Psoas muscle (tissue), 8 donors: ENCODE measurements at places on chromosomes 13 and 19. TPM values are rescaled to one million over a fixed set of nuclear protein-coding genes. Genes with fewer than 3 reads are reported as not detected.

DNA sequence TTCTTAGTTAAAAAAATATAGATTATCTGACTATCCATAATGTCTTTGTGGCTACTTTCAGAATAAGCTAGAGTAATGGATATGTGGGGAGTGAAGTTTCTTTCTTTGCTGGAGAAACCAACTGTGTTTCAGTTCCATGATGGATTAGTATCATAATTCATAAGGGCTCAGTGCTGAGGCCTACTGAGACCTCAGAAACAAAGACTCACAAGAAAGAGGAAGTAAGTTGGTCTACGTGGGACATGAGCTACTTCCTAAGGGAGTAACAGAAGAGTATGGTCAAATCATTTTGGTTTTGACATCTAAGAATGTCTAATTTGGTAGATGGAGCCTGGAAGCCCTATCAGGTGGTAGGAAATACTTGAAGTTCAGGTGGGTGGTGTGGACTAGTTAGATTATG is 99.0 kb upstream of the HTR2A start:
- no peak overlapping the region for H3K27ac ChIP-seq
- H3K4me3 ChIP-seq = no peak overlapping the region
- no peaks in the 10 kb centered on the region for H3K4me1 ChIP-seq
- H3K36me3 ChIP-seq = no peaks in the 10 kb centered on the region
- H3K27me3 ChIP-seq = no peaks in the 10 kb centered on the region
- no peak for DNase-seq

DNA sequence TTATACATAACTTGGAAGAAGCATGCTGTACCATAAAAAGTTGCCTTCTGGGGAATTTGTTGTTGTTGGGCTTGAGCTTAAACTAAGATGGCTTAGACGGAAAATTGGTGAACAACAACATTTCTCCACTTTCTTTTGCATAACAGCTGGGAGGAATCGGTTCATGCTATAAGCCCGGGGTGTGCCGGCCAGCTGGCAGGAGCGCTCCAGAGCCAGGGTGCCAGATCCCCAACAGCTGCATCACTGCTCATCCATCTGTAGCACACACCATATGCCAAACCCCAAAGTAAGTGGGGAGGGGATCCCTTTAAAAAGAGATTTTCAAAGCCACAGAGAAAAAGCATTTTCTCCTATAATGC is 419.5 kb upstream of the ARGLU1 start:
- no peak overlapping the region for H3K4me3 ChIP-seq
- no peaks in the 10 kb centered on the region for H3K27me3 ChIP-seq
- no peak for DNase-seq
- no peaks in the 10 kb centered on the region for H3K4me1 ChIP-seq
- no peak overlapping the region for H3K27ac ChIP-seq

- H3K4me3 ChIP-seq = no peak overlapping the region
- no peaks in the 10 kb centered on the region for H3K36me3 ChIP-seq
- no peaks in the 10 kb centered on the region for H3K4me1 ChIP-seq
- H3K27ac ChIP-seq = no peak overlapping the region
- no peak for DNase-seq
- H3K27me3 ChIP-seq = no peaks in the 10 kb centered on the region
Measured at GRCh38 chr13:65911546-65912193, 1318.5 kb downstream of the PCDH9 start.

The NDFIP2 gene
- polyA plus RNA-seq = 25.7 TPM

- DNase-seq = no peak
- H3K4me1 ChIP-seq = peaks cover 4% of the 10 kb centered on the region
- H3K27me3 ChIP-seq = no peaks in the 10 kb centered on the region
- no peaks in the 10 kb centered on the region for H3K36me3 ChIP-seq
Measured at GRCh38 chr13:110521296-110521680, 40.2 kb downstream of the RAB20 start.

DNA sequence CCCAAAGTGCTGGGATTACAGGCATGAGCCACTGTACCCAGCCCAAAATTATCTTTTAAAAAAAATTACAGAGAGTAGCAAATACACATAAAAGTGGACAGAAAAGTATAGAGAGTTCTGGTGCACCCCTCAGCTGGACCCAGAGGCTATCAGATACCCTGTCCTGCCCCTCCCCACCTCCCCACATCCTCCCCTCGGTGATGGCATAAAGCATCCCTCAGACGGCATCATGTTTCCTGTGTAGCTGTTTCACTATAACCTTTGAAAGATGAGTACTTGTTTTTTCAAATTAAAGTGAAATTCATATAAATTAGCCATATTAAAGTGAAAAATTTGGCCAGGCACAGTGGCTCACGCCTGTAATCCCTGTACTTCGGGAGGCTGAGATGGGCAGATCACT is 20.1 kb downstream of the SLC27A1 start:
- H3K27me3 ChIP-seq = no peaks in the 10 kb centered on the region
- H3K4me1 ChIP-seq = no peaks in the 10 kb centered on the region
- H3K36me3 ChIP-seq = no peaks in the 10 kb centered on the region
- H3K4me3 ChIP-seq = no peak overlapping the region
- H3K27ac ChIP-seq = no peak overlapping the region

GRCh38 chr13:113978741-113979481 is 5.0 kb upstream of the C13orf46 start:
- DNase-seq = peak; percentile 10
- no peak overlapping the region for H3K27ac ChIP-seq
- H3K36me3 ChIP-seq = peaks cover 66% of the 10 kb centered on the region
- no peaks in the 10 kb centered on the region for H3K27me3 ChIP-seq
- H3K4me3 ChIP-seq = no peak overlapping the region

- DNase-seq = no peak
- H3K27me3 ChIP-seq = no peaks in the 10 kb centered on the region
- no peaks in the 10 kb centered on the region for H3K36me3 ChIP-seq
- H3K27ac ChIP-seq = no peak overlapping the region
Measured at GRCh38 chr13:26440111-26440510, 117.4 kb upstream of the WASF3 start.

DNA sequence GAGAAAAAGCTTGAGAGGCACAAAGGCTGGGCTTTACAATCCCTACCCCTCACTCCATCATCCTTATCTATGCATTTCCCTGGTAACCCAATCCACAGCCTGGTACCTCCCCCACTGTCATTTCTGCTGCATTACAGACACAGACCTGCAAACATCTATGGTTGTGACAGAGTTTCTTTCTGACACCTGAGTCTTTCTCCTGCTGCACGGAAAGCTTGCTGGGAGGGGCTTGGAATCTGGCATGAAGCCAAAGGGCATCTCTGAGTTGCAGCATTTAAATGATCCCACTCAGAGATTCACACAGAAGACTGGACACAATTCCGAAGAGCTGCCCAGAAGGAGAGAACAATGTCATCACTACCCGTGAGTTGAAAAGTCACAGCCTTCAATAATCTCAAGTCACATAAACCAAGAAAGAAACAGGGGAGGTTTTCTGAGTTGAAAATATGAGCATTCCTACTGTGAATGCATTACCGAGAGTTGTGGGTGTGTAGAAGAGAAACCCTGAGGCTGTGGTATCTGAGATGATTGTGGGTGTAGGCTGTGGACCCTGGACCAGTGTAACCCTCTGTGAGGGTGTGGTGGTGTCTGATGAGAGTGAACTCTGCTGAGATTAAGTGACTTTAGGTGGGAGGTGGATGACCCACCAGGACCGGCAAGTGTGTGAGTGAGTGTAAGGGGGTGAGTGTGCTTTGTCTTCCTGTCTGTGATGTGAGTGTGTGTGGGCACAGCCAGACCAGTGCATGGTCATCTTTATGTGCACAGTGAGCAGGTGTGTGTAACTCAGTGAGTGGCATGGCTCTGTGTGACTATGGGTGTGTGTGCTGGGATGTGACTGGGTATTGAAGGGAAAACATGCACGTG is at the start of gene LGALS14:
Gene LGALS14 (plus strand): TSS at position 301 of the 864 bp plus-strand sequence. CDS start 48 bp downstream, at position 349.
- no peak within 1 kb of the TSS for H3K27ac ChIP-seq
- no peak within 1 kb of the TSS for H3K4me3 ChIP-seq
- no peaks in the 10 kb centered on the region for H3K4me1 ChIP-seq
- H3K27me3 ChIP-seq = no peaks in the 10 kb centered on the region
- no peaks in the 10 kb centered on the region for H3K36me3 ChIP-seq

- no peak overlapping the region for H3K4me3 ChIP-seq
- no peaks in the 10 kb centered on the region for H3K36me3 ChIP-seq
Measured at GRCh38 chr13:50128428-50128931, 113.2 kb downstream of the KCNRG start.

The SERP2 gene
- 1.4 TPM for polyA plus RNA-seq

- no peaks in the 10 kb centered on the region for H3K36me3 ChIP-seq
- peaks cover 4% of the 10 kb centered on the region for H3K4me1 ChIP-seq
- H3K27ac ChIP-seq = no peak overlapping the region
- no peak overlapping the region for H3K4me3 ChIP-seq
- H3K27me3 ChIP-seq = no peaks in the 10 kb centered on the region
- DNase-seq = no peak
Measured at GRCh38 chr13:20116213-20116612, 44.6 kb downstream of the GJA3 start.

DNA sequence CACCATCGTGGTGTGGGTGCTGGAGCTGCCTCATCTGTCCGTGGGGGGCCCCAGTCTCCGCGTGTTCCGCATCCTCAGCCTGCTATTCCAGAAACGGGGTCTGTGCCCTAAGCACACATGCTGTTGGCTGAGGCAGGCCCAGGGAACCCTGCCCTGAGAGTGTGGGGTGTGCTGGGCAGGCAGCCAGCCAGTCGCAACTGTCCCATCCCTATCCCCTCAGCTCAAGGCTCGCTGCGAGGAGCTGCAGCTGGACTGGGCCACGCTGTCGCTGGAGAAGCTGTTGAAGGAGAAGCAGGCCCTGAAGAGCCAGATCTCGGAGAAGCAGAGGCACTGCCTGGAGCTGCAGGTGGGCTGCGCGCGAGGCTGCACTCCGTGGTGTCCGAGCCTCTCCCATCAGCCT is 21.9 kb downstream of the PLEKHJ1 start:
- H3K27ac ChIP-seq = no peak overlapping the region
- no peaks in the 10 kb centered on the region for H3K4me1 ChIP-seq
- H3K27me3 ChIP-seq = no peaks in the 10 kb centered on the region
- no peak overlapping the region for H3K4me3 ChIP-seq

The IL4I1 gene
- polyA plus RNA-seq = 0.27 TPM
